ENCODE measurements at places on chromosomes 2 and 18.

- no peaks in the 10 kb centered on the region for H3K27me3 ChIP-seq
- H3K4me1 ChIP-seq = no peaks in the 10 kb centered on the region
- no peaks in the 10 kb centered on the region for H3K36me3 ChIP-seq
- H3K27ac ChIP-seq = no peak overlapping the region
- DNase-seq = no peak
These were observed 181.1 kb upstream of the COPS8 start for GRCh38 chr2:236904389-236905263.

DNA sequence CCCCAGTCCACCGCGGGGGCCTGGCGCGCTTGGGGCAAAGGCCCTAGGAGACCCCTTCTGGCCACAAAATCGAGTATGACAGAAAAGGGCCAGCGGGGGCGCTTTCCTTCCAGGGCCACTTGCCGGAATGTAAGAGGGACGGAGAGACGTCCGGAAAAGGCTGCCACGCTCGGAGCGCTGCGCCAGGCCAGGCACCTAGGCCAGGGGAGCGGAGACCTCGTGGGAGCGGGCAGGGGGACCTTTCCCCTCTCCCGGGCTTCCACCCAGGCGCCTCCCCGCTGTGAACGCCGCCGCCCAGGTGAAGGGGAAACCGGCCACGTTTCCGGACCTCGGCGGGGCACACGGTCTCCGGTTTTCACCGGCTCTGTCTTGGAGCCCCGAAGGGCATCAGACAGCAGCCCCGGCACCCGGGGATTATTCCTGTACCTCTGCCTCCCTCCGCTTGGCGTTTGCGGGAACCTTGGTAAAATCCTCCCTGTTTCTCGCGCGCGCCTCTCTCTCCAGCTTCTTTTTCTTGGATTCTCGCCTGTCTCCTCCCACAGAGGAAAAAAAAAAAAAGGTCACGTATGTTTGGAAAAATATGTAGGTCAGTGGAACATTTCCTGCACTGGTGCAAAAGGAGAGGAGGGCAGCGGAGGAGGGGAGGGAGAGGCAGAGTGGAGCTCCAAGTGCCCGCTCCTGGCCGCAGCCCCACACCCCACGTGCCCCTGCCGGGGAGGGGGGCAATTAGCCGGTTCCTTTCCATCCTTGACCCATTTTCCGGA, 1.2 kb upstream of the NPAS2 start:
- H3K27ac ChIP-seq = no peak overlapping the region
- no peak overlapping the region for H3K4me3 ChIP-seq
- H3K36me3 ChIP-seq = no peaks in the 10 kb centered on the region
- peaks cover 2% of the 10 kb centered on the region for H3K4me1 ChIP-seq

- no peak overlapping the region for H3K4me3 ChIP-seq
- H3K36me3 ChIP-seq = no peaks in the 10 kb centered on the region
- no peaks in the 10 kb centered on the region for H3K27me3 ChIP-seq
These were observed 108.3 kb downstream of the RND3 start for GRCh38 chr2:150379166-150379565.

- H3K4me3 ChIP-seq = no peak overlapping the region
- no peak for DNase-seq
- H3K4me1 ChIP-seq = no peaks in the 10 kb centered on the region
- no peaks in the 10 kb centered on the region for H3K36me3 ChIP-seq
These were observed 640.1 kb downstream of the EPHA4 start for GRCh38 chr2:220932041-220932440.

- no peak overlapping the region for H3K4me3 ChIP-seq
- no peak for DNase-seq
- H3K4me1 ChIP-seq = no peaks in the 10 kb centered on the region
These were observed 88.7 kb downstream of the TGOLN2 start for GRCh38 chr2:85239102-85239501.

GRCh38 chr2:71722286-71722685, 268.9 kb downstream of the DYSF start:
- H3K27ac ChIP-seq = no peak overlapping the region
- H3K36me3 ChIP-seq = no peaks in the 10 kb centered on the region
- no peaks in the 10 kb centered on the region for H3K4me1 ChIP-seq
- no peak for DNase-seq

DNA sequence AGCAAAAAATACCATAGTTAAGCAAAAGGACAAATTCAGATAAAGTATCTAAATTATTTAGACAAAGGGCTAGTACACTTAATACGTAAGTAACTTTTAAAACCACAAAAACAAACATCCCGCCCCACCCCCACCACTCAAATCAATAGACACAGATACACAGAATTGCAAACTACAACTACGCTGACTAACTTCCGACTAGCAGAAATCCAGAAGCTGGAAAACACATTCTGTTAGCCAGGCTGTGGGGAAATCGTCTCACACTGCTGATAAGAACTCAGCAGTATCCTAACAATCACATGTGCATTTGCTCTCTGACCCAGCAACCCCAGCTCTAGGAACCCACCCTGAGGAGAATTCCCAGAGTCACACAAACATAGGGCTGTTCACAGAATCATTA, 16.6 kb downstream of the FAM168B start:
- H3K4me1 ChIP-seq = peaks cover 15% of the 10 kb centered on the region
- no peak for DNase-seq
- no peak overlapping the region for H3K27ac ChIP-seq
- no peaks in the 10 kb centered on the region for H3K27me3 ChIP-seq
- H3K4me3 ChIP-seq = no peak overlapping the region

GRCh38 chr18:12449051-12449785, 41.5 kb downstream of the PRELID3A start:
- no peak for DNase-seq
- H3K4me3 ChIP-seq = no peak overlapping the region
- H3K27me3 ChIP-seq = no peaks in the 10 kb centered on the region
- no peaks in the 10 kb centered on the region for H3K4me1 ChIP-seq

DNA sequence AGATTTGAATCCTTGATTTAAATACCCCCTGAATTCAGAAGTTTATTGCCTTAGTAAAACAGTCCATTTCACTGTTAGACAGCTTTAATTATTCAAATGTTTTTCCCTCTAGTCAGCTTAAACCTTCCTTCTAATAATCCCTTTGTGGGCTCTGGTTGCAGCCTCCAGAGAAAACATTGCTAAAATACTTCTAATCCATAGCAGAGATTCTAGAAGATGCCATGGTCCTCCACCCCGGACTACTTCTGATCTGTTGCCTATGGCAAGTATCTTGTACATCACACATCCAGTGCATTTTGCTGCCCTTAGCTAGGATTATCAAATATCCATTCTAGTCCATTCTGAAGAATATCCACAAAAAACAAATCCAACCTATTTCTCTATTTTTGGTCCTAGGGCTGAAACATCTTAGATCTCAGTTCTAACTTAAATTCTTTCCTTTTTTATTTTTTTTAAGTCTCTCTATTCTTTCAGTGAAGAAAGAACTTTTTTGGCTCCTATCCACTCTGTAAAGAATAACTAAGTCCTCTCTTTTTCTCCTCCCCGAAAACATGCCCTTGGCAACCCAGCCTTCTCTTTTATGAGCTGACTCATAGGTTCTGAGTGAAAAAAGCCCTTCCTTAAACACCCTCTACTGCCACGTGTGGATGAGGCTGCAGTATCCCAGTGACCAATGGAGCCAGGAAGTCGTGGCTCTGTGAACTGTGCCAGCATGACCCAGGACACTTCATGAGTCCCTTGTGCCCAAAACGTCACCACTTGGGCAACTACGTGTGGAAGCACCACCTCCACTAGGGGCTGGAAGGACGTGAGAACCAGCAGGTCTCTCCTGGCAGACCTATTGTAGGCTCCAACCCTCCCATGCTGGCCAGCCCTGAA, 349.8 kb downstream of the TNS1 start:
- H3K36me3 ChIP-seq = no peaks in the 10 kb centered on the region
- H3K27me3 ChIP-seq = no peaks in the 10 kb centered on the region
- DNase-seq = no peak
- H3K27ac ChIP-seq = no peak overlapping the region

- no peaks in the 10 kb centered on the region for H3K27me3 ChIP-seq
- H3K36me3 ChIP-seq = peaks cover 37% of the 10 kb centered on the region
- H3K4me3 ChIP-seq = no peak overlapping the region
- no peak overlapping the region for H3K27ac ChIP-seq
- DNase-seq = no peak
These were observed 11.1 kb upstream of the HES6 start for GRCh38 chr2:238250896-238251295.

DNA sequence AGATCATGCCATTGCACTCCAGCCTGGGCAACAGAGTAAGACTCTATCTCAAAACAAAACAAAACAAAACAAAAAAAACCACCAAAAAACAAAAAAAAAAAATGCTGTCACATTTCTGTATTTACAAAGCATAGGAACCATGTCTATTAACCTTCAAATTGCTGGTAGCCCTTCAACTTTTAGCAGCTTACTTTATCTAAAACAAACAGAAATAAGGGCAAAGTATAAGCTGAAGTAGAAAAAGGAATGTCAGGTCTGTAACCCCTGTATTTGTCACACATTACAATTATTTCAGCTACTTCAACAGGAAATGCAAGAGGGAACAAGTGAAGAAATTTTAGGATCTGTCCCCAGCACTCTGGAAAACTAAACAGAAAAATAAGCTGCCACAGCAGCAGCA, 25.4 kb downstream of the TYMS start:
- no peak overlapping the region for H3K27ac ChIP-seq
- DNase-seq = no peak
- H3K4me3 ChIP-seq = no peak overlapping the region

DNA sequence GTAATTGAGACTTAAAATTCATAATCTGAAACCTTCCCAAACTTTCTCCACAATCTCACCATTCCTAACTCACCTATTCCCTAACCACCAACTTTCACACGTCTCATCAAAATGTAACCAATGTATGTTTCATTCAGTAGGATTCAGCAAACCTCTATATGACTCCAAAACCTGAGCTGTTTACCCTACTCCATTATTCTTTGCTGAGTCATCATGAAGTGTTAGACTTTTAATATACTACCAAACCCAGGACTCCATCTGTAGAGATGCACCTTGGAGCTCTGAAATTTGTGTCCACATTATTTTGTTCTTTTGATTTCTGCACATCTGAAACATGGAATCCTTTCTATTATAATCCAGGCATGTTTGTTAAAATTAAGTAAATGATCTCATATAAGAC, 727.0 kb upstream of the PIK3C3 start:
- H3K4me1 ChIP-seq = no peaks in the 10 kb centered on the region
- no peaks in the 10 kb centered on the region for H3K36me3 ChIP-seq

DNA sequence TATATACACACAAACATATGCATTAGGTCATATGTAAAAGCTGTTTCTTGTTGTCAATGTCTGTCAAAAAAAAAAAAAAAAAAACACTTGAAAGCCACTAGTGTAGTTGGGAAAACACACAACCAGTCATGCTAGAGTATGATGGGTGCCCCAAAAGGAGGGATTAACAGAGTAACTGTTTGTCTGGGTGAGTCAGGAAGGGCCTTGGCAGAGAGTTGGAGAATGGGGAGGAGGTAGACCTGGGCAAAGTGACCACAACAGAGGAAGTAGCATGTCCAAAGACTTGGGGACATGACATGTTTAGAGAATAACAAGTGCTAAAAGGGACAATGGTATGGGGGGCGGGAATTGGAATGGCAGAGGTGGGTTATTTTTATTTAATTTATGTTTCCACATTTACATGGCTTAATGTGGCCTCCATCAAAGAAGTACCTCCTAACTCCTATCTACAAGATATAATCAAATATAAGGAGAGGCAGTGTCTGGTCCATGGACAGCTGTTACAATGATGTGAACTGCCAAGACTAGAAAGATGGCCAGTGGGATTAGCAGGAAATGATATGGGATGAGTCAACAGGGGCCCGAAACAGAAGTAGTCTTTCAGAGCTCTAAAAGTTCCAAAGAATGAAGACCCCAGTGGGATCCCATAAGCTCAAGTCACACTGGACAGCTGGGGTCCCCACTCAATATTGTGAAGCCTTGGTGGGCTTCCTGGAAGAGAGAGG, 99.9 kb upstream of the ZFP36L2 start:
- H3K36me3 ChIP-seq = peaks cover 6% of the 10 kb centered on the region
- no peaks in the 10 kb centered on the region for H3K27me3 ChIP-seq
- no peak for DNase-seq
- H3K27ac ChIP-seq = no peak overlapping the region

GRCh38 chr2:224027070-224027469, 12.0 kb downstream of the SERPINE2 start:
- H3K36me3 ChIP-seq = no peaks in the 10 kb centered on the region
- no peak overlapping the region for H3K4me3 ChIP-seq
- peak overlapping the region; percentile 82 for H3K27ac ChIP-seq
- no peak for DNase-seq

GRCh38 chr2:19137433-19137832, 221.0 kb downstream of the OSR1 start:
- H3K36me3 ChIP-seq = no peaks in the 10 kb centered on the region
- no peaks in the 10 kb centered on the region for H3K4me1 ChIP-seq
- no peak overlapping the region for H3K4me3 ChIP-seq
- no peak overlapping the region for H3K27ac ChIP-seq
- H3K27me3 ChIP-seq = no peaks in the 10 kb centered on the region

GRCh38 chr2:221289846-221290245, 282.3 kb downstream of the EPHA4 start:
- H3K27ac ChIP-seq = no peak overlapping the region
- no peaks in the 10 kb centered on the region for H3K4me1 ChIP-seq
- H3K27me3 ChIP-seq = no peaks in the 10 kb centered on the region

DNA sequence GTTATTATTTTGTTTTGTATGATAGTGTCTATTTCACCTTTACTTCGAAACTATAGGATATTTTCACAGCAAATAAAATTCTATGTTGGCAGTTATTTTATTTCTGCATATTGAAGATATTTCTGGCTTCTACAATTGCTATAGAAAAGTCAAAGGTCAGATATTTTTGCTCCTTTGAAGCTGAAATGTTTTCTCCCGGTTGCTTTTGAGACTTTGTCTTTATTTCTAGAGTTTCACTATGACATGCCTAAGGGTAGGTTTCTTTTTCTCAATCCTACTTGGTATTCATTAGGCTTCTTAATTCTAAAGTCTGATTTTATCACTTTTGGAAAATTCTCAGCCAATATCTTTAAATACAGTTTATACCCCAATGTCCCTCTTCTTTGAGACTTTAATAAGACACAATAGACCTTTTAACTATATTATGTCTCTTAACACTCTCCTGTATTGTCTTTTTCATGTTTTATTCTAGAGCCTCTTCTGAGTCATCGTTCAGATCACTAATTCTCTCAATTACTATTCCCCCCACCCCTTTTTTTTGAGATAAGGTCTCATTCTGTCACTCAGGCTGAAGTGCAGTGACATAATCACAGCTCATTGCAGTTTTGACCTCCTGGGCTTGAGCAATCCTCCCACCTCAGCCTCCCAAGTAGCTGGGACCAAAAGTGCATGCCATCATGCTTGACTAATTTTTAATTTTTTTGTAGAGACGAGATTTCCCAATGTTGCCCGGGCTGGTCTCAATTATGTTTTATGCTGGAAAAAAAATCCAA, 50.5 kb downstream of the USP37 start:
- H3K36me3 ChIP-seq = peaks cover 4% of the 10 kb centered on the region
- no peaks in the 10 kb centered on the region for H3K27me3 ChIP-seq

GRCh38 chr2:170217778-170218251, 39.9 kb downstream of the MYO3B start:
- H3K36me3 ChIP-seq = no peaks in the 10 kb centered on the region
- no peak for DNase-seq
- H3K4me1 ChIP-seq = no peaks in the 10 kb centered on the region
